Fibroblast of skin of right biceps (primary cell): ENCODE measurements at places on chromosomes 2 and 18.
A peak's percentile ranks its signal among the peaks of the same experiment; 100 is the strongest.

DNA sequence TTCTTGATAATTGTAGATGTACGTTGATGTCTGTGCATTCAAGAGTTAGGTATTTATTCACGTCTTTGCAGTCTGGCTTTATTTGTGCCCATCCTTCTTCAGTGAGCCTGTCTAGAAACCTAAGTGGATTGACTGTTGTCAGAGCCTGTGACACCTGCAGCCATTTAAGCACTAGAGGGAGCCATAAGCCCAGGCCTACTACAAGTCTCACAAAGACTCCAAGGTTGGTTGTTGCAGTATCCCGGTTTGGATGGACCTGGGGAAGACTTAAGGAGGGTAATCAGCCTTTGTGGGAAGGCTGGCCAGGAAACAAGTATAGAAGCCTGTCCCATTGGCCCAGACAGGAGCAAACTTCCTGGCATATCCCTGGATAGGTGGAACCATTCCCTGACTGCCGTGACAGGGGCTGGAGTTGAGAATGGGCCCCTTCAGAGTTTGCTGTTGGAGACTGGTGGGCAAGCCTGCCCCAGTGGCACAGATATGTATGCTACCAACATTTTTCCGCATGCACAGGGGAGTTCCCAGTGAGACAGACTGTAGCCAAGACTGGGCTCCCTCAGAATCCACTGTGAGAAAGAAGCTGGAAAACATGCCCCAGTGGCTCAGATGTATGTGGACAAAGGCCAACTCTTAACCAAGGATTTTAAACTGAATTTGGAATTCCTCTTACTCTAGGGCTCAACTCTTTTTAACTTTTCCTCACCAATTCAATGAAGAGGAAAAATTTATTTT, 9.3 kb upstream of the LRRC30 start:
- peak; percentile 58 for DNase-seq

DNA sequence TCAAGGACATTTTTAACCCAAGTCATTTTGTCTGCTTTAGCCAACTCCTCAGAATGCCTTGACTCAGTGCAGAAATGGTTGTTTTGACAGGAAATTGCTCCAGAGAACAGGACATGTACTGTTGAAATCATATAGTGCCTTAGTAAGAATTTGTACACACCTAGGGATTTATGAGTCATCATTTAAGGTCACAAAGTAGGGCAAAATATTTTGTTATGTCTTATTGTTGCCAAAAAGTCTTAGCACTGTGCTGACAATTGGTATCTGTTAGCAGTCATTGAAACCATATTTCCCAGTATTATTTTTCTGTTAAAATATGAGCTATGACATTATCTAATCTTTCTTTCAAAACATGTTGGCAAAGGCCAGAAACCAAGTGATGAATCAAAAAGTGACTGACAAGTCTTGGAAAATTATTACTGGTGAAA, 104.5 kb downstream of the OSBPL6 start:
- peak; percentile 64 for DNase-seq

DNA sequence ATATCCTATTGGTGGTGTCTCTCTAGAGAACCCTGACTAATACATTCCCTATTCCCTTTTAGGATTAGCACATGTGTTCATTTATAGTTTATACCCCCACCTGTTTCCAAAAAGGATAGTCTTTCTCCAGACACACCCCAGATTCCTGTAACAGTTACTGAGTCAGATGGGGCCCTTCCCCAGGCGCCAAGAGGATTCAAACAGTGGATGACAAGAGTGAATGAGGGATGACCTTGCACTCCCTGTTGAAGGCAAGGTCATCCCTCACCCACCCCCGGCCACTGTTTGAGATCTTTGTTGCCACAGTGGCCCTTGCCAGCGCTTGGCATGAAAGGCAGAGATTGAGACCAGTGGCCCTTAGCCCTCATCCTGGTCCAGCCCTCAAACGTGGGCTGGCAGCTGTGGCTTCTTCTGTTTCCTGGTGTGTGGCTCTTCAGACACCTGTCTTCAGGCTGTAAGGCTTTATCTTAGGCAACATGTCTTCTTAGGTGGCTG, 15.3 kb upstream of the REEP1 start:
- no peak for DNase-seq

DNA sequence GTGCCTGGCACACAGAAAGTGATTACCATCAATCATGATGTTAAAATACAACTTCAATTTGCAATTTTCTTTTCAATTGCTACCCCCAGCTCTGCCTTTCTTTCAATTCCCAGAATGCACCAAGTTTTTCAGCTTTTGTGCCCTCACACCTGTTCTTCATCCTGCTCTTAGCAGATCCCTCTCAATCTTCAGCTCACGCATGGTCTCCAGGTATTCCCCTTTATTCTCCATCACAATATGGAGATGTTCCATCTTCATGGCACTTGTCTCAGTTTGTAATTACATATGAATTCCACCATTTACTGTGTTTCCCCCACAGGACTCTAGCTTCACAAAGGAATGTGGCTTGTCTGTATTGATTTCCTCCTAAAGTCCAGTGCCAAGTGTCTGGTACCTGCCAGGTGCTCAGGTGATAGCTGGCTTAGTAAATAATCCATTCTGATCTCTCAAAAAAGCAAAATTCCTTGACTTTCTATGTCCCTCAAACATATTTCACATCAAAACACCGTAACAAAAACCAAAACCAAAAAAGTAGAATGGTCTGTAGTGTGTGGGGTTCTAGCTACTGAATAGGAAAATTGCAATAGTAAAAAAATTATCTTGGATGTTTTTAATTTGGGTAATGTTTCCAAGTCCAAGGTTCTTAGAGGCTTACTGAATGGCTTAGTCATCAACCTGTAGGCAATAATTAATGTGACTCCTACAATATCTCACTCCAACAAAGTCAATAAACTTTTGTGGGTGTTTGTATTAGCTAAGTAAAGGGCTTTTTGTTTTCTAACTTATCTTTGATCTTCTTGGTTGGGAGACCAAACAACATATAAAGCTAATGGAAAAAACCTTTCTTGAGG, 2.9 kb upstream of the INSIG2 start:
- DNase-seq: no peak

DNA sequence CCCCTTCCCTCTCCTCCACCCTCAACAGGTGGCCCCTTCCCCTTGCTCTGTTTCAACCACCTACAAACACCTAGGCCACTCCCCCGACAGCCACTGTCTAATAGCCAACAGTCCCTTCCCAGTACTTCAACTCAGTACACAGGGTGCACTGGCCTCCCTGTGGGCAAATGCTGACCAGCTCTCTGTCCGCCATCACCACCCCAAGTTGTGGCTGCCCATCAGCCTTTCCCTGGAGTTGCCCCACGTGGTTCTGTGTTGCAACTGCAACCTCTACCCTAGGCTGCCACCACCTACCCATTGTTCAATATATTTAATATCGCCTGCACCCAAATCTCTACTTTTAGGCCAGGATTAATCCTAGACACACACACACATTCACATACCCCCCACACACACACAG, 173.5 kb downstream of the MREG start:
- no peak for DNase-seq

- DNase-seq: no peak
Observed at GRCh38 chr2:108010912-108011591, 24.7 kb downstream of the SLC5A7 start.

DNA sequence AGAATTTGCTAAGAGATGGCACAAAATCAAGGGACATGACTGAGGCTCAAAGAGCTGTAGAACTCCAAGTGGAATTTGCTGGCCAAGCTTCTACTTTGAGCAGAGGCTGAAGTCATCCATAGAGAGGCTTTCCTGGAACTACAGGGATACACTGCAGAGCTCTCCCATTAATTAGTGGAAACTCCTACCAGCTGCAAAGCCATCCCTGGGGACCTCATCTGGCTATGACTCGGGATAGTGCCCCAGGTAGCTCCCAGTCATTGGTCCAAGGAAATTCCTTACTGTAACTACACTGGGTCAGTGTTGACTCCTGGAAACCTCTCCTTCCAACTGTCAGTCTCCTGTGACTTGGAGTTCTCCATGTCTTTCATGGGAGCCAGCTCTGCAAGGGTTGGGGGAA, 10.5 kb upstream of the GALM start:
- no peak for DNase-seq

- no peak for DNase-seq
Observed at GRCh38 chr2:16654833-16655444, 10.7 kb downstream of the CYRIA start.

- DNase-seq: no peak
Observed at GRCh38 chr18:48992133-48992532, 41.4 kb upstream of the SMAD7 start.

DNA sequence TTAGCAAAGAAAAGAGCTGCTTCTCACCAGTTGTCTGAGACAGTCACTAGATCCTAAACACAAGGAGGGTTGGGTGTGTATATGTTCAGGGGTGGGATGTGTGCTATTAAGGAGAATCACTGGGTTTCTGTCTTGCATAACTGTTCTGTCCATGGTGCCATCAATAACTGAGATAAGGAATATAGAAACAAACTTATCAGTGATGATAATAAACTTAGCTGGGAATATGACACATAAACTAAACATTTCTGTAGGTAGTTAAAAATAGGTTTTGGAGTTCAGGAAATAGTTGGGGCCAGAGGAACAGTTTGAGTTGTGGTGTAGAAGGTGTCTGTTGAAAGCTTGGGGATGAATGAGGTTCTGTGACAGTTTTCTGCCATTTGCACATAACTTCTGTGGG, 17.4 kb downstream of the NAPG start:
- DNase-seq: peak; percentile 41

DNA sequence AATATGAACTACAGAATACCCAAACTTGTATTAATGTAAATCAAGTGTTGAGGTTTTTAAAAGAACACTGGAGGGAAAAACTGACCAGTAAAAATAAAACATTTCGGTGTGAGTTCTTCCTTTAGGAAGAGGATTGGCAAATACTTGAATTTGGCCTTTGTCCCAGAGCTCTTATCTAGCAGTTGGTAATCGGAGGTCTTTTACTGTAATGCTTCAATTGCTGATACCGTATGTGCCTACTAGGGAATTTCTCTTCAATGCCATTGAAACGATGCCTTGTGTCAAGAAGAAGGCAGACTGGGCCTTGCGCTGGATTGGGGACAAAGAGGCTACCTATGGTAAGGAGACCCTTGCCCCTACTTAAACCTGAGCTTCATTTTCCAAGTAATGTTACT, 4.1 kb downstream of the RRM2 start:
- no peak for DNase-seq

DNA sequence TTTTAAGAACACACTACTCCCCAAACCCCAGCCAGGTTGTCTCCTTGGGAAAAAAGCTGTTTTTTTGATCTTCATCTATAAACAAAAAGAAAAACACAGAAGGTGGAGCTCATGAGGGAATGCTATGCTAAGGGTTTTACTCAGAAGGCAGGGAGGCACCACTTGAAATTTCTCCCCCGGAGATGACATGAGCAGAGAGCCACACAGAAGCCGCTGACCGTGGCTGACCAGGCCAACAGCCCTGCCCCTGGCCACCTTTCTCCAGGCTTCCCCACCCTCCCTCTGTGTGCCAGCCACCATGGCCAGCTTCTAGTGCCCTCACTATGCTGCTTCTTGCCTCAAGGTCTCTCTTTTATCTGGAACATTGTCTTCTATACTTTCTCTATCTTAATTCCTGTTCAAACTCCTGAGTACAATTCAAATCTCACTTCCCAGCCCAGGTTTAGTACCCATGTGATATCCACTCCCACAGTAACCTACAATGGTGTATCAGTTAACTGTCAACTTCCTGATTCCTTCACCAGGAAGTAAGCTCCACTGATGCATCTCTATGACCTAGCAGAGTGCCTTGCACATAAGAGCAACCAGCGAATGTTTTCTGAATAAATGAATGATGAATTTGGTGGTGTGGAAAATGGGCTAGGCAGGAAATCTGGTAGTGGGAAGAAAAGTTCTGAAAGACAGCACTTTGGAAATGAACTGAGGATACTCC, 15.3 kb downstream of the LAPTM4A start:
- DNase-seq: no peak

- DNase-seq: no peak
Observed at GRCh38 chr2:239950144-239951128, 74.7 kb downstream of the NDUFA10 start.

GRCh38 chr2:132599556-132599955, 70.4 kb downstream of the LYPD1 start:
- DNase-seq: no peak

DNA sequence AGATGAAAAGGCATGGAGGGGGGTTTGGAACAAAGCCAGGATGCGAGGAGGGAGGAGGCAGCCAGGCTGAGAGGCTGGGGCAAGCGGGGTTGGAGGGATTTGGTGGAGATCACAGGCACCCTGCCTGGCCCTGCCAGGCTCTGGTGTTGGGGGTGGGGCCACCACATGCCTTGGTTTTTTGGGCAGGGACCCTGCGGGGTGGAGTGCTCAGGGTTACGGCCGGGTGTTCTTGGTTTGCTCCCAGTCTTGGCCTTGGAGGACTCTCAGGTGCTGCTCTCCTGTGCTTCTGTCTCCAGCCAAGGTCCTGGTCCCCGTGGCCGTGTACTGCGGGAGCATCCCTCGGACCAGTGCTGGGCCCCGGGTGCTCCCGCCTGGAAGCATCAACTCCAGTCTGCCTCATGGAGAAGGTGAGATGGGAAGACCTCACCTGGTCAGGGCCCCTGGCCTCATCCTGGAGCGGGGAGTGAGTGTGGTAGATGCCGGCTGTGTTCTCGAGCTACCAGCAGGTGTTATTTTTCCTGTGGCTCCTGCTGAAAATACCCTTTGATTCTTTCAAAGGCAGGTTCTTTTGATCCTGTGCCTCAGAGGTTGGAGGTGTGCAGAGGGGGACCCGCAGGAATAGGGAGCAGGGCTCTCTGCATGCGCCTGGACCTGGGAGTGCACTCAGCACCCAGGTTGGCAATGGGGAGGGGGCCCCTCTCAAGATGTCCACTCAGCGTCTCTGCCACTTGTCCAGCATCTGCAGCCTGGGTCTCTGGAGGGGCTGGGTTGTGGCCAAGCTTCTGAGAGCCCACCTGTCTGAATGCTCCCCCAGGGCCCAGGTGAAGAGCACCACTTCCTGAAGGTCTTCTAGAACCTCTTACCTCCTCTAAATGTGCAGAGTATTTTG, 17.0 kb downstream of the TOGARAM2 start:
- no peak for DNase-seq

DNA sequence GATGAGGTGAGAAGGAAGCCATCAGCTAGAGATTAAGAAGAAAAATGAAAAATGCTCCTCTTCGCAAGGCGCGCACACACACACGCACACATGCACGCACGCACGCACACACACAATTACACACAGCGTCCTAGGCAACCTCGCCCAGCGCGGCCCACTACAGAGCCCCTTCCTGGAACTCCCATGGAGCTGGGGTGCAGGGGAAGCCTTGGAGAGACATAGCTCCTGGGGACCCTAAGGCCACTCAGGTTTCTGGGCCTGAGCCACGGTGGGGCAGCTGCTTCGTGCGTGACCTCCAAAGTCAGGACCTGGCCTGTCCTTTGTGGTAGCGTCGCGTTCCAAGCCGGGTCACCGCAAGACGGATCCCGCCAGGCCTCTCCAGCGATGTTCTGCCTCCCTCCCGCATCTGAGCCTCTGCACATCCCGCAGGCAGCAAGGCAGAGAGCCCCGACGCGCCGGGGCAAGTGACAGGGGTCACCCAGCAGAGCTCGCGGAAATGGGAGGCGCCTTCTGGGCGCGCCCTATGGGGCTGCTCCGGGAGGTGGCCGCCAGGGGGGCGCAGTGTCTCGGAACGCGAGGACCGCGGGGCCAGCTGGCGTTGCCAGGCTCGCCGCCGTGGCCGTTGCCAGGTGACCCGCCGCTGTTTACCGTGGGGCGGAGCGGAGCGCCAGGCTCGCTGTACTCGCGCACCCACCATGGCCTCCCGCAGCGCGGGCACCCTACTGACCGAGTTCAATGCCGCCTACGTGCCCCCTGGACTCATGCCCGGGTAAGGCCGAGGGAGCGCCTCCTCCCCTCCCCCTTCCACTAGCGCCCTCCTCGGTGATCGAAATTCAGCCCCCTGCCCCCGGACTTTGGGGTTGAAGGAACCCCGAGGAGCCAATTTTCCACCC, 79.0 kb downstream of the CIB4 start:
- DNase-seq: peak; percentile 13

- DNase-seq: no peak
Observed at GRCh38 chr2:186093174-186093573, 354.6 kb downstream of the FSIP2 start.
